ENCODE measurements at places on chromosomes 1 and 21.
A peak's percentile ranks its signal among the peaks of the same experiment; 100 is the strongest.

GRCh38 chr21:45554477-45555175 lies 12.4 kb upstream of the SLC19A1 start:
- peak; percentile 93 for DNase-seq

- DNase-seq = no peak
Measured at GRCh38 chr1:210620867-210621488, 292.3 kb downstream of the HHAT start.

GRCh38 chr1:239976130-239976968 lies 115.3 kb upstream of the FMN2 start:
- DNase-seq = peak; percentile 40

- DNase-seq = no peak
Measured at GRCh38 chr21:44836666-44837471, 19.0 kb upstream of the SUMO3 start.

DNA sequence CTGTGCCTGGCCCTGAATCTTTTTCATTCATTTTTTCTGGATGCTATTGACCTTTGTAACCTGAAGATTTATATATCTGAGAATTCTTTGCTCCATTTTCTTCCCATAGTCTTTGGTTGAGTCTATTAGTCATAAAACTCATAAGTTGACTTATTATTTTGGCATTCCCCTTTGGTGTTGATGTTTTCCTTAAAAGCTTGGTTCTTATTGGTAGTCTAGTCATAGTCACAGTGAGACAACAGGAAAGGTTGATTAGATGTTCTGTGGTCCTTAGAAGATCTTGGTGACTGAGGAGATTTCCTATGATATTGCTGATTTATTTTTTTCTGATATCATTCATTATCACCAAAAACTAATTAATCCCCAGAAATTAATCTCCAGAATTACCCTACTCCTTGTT lies 86.2 kb downstream of the PTPRC start:
- no peak for DNase-seq

- no peak for DNase-seq
Measured at GRCh38 chr1:47468709-47469389, 31.0 kb downstream of the FOXD2 start.

GRCh38 chr1:44485934-44486460 lies 80.9 kb downstream of the RNF220 start:
- no peak for DNase-seq

GRCh38 chr1:170604889-170605288 lies 59.0 kb upstream of the PRRX1 start:
- no peak for DNase-seq

All from CD4-positive, alpha-beta T cell treated with Interleukin-17A for 4 hours (primary cell).